Stimulated activated CD8-positive, alpha-beta memory T cell treated with anti-CD3 and anti-CD28 coated beads, Interleukin-7, amount 100 ng/mL, for 24 hours (primary cell): ENCODE measurements at places on chromosomes 16 and 17.

GRCh38 chr16:17205279-17206211 is 265.2 kb downstream of the XYLT1 start:
- no peak for DNase-seq

DNA sequence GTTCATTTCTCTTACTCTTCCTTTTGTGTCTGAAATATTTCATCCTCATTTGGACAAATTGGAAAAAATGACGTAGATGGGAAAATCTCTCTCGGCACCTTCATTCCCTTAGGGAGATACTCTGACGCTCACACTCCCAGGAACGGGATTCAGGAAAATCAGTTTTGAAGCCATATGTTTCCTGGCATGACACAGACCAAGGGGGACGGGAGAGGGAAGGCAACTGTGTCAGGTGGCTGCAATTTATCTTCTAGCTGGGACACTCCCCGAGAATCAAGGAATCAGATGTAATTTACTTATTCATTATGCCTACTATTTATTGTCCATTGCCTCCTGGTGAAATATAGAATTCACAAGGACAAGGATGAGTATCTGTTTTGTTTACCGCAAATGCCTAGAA is 65.5 kb downstream of the IRX5 start:
- no peak for DNase-seq

DNA sequence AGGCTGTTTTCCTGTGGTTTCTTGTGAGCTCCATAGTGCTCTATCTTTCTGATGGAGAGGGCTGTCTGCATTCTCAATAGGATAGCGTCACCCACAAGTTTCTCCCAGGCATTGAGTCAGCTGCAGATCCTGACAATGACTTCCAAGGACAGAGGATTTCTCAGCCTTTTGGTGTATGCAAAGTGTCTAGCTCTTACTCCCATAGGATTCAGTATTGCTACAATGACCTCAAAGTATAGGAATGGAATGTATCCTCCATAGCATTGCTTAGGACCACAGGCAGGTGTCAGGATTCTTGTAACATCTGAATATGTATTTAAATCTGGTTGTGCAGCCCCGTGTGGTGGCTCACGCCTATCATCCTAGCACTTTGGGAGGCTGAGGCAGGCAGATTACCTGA is 32.3 kb downstream of the SMIM36 start:
- DNase-seq, result no peak

- DNase-seq, result no peak
Observed at GRCh38 chr17:38885728-38886642, 16.1 kb downstream of the LASP1 start.

DNA sequence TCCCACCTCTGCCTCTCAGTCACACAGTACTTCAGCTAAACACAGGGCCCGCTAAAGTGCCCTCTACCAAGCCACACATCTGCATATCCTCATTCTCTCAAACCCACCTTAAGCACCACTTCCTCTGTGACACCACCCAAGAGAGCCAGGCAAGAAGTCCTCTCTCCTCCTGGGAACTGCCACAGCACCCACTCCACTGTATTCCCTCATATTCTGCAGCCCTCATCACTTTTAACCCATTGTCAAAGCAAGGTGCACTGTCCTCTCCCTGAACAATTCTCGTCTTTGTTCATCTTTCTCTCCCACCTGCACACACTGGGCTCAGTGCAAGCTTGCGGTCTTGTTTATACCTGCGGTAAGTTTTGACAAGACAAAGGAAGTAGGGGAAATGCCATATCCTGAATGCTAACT is 13.6 kb downstream of the CHD9 start:
- DNase-seq, result no peak
